ENCODE measurements at places on chromosomes 7 and 10.
A peak's percentile ranks its signal among the peaks of the same experiment; 100 is the strongest.

- DNase-seq, result no peak
These were observed 193.0 kb downstream of the FAM107B start for GRCh38 chr10:14581553-14582321.

DNA sequence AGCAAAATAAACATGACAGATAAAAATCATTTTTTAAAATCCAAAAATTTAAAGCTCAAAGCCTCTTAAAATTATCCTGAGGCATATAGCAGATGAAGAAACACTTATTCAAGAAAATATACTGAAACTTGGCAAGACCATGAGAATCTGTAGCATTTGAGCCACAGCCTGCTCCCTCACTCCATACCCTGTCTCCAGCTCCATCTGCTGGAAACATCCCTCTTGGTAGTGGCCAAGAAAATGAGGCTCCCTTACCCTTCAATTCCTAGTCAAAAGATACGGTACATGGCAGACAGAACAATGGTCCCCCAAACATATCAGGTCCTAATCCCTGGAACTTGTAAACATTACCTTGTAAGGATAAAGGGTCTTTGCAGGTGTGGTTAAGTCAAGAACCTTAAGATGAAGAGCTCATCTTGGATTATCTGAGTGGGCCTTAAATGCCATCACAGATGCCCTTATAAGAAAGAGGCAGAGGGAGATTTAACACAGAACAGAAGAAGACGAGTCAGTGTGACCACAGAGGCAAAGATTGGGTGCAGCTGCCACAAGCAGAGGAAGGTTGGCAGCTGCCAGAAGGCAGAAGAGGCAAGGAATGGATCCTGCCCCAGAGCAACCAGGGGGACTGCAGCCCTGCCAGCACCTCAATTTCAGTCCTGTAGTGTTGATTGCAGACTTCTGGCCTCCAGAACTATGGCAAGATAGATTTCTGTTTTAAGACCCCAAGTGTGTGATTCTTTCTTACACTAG lies 149.4 kb downstream of the ZNF248 start:
- no peak for DNase-seq

DNA sequence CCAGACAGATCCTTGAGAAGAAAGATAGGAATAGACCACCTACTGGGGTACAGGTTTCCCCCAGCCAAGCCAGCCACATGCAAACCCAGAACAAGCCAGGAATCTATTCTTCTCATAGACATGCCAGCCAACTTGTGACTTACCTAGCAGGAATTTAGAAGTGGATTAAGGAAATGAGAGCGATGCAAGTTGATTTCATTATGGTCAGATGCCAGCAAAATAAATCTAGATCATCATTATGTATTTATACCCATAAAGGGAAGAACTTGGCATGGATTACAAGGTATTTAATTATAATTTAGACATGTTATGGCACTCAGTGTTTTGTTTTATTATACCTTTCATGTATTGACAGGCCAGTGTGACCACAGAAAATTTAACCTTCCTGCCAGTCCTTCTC lies 32.8 kb downstream of the SLC35G1 start:
- no peak for DNase-seq

- no peak for DNase-seq
These were observed 98.2 kb upstream of the ZNF32 start for GRCh38 chr10:43746906-43747305.

DNA sequence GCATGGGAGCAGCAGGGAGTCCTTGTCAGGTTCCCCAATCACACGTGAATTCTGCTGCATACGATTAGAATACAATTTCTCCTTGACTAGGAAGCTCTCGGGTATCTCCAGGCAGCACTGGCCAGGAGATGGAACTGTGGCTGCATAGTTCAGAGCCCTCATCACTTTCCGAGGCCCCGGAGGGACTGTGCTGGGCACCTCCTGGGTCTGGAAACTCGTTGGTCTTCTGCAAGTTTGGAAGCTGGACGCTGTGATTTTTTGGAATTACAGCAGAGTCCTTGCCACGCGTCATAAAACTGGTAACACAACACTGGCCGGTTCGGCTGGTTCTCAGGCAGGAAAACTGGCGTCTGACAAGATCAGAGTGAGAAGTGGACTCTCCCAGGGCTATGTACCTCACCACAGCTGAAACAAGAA lies 216.1 kb downstream of the CCDC3 start:
- DNase-seq, result no peak

GRCh38 chr10:1544929-1545328 lies 192.4 kb downstream of the ADARB2 start:
- peak; percentile 36 for DNase-seq

GRCh38 chr10:24992512-24993133 lies 23.3 kb downstream of the ENKUR start:
- DNase-seq, result no peak

DNA sequence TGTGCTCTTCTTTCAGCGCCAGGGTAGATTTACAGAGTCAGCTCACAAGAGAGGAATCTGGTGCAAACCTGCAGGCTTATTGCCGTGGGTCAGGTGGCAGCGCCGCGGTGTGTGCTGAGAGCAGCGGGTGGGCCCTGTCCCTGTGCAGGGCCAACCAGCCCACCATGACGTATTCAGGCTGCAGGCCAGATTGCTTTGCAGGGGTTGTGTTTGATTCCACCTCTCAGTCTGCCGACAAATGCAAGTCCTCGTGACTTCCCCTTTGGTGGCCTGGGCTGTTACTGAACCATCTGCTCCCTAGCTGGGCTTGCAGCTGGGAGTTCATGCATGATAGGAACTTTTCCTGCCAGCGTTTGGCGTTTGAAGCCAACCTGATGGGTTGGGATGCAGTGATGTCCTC lies 66.7 kb upstream of the LEP start:
- no peak for DNase-seq

DNA sequence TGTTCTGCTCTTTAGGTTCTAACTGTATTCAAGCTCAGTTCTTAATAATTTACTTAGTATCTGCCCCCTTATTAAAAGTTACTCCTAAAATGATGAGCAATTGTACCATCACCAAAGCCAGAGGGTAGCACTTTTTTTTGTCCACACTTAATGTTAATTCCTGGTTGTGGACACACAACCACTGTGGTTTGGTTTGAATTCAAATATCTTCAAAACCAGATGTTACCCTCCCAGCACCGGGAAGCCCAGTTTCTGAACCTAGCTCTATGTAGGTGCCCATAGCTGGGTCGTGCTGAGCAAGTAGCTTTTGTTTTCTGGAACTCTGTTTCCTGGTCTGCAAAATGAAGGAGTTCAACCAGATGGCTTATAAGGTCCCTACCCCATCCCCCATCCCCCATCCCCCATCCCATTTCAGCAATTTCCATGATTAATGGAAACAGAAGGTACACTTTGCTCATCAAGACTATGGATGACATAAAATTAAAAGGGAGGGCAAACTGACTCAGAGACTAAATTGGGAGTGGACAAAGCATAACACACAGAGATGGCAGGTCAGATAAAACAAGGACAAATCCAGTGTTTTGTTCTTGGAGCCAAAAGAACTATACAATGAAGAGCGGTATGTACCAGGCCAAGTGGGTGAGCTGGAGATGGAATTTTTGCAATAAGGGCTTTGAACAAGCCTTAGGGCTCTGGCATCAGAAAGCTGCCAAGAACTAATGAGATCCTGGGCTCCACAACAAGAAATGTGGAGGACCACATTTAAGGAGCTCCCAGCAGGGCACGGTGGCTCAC lies 56.7 kb downstream of the DLG5 start:
- DNase-seq, result no peak

DNA sequence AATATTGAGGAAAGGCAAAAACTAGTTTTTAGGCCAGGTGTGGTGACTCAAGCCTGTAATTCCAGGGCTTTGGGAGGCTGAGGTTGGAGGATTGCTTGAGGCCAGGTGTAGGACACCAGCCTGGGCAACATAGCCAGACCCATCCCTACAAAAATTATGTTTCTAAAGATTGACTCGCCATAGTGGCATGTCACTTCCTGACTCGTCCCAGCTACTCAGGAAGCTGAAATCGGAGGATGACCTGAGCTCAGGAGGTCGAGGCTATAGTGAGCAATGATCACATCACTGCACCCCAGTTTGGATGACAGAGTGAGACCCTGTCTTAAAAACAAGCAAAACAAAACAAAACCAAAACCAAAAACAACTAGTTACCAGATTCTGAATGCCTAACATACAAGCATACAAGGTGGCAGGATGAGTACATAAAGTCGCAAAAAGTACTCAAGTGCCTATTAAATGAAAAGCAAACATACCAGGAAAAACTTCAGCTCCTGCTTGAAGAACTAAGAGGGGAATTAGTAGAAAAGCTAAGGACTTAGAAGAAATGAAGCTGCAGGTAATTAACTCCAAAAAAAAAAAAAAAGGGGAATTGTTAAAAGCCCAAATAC lies 14.1 kb downstream of the ZNF398 start:
- DNase-seq, result no peak

GRCh38 chr10:117264782-117265181 lies 23.9 kb downstream of the SLC18A2 start:
- no peak for DNase-seq

- DNase-seq, result no peak
These were observed 168.6 kb downstream of the REEP3 start for GRCh38 chr10:63689768-63690167.
